ENCODE measurements at places on chromosomes 7 and 10. TPM values are rescaled to one million over a fixed set of nuclear protein-coding genes. Genes with fewer than 3 reads are reported as not detected.

FAM131B gene
- total RNA-seq = 7.0 TPM

SNX10 gene
- total RNA-seq = 3.8 TPM

COL13A1 gene
- total RNA-seq = 114 TPM

CPN1 gene
- not detected for total RNA-seq

NPVF gene
- not detected for total RNA-seq

ZCCHC24 gene
- 6.4 TPM for total RNA-seq

SRRM3 gene
- total RNA-seq = 1.4 TPM

DNA sequence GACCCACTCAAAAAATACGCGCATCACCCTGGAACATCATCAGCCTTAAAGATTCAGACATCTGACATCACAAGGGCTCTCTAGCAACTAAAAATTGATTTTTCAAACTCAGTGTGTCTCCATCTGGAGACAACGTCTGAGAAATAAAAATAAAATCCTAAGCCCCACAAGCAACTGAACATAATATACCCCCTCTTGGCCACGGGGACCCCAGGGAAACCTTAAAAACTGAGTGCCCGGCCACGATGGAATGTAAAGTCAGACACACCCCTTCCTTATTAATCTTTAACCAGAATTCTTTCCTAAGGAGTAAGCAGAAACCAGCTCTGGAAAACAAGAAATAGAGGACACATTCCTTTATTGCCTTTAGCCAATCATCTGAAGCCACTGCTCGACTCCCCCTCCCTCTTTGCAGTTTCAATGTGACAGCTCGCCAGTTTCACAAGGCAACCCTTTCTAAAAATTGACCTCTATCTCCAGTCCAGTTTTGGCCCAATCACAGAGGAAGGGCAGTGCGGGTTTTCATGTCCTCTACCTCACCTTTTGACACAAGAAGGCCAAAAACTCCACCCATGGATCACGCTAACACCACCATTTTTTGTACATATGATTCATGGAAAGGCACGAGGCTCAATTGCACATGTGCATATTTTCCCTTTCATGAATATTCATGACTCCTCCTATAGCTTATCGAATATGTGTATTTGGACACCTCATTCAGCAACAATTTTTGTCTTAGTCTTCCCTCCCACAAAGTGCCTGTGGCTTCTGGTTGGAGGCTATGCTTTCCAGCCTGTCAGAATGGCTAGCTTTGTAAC is 24.2 kb downstream of the IFIT3 start:
- DNase-seq = peak; percentile 88

- peak; percentile 52 for DNase-seq
Observed at GRCh38 chr10:87092861-87093631, 1.6 kb downstream of the GLUD1 start.

- DNase-seq = peak; percentile 41
Observed at GRCh38 chr10:109019001-109019424, 904.3 kb downstream of the XPNPEP1 start.

- no peak for DNase-seq
Observed at GRCh38 chr7:136036336-136036735, 59.2 kb upstream of the MTPN start.

GRCh38 chr10:6542999-6543430 is 37.1 kb downstream of the PRKCQ start:
- no peak for DNase-seq

DNA sequence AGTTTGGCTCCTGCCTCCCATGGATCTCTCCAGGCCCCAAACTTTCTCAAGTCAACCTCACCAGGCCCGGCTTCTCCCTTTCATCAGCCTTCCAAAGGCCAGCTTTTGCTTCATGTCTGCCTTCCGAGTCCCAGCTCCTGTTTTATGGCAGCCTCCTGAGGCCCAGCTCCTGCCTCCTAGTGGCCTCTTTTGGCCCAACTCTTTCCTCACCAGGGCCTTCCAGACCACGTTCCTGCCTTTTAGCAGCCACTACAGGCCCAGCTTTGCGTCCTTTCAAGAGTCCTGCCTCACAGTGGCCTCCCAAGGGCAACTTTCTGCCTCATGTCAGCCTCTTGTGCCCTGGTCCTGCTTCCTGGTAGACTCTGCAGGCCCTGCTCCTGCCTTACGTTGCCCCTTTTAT is 15.3 kb upstream of the TMEM248 start:
- peak; percentile 23 for DNase-seq

DNA sequence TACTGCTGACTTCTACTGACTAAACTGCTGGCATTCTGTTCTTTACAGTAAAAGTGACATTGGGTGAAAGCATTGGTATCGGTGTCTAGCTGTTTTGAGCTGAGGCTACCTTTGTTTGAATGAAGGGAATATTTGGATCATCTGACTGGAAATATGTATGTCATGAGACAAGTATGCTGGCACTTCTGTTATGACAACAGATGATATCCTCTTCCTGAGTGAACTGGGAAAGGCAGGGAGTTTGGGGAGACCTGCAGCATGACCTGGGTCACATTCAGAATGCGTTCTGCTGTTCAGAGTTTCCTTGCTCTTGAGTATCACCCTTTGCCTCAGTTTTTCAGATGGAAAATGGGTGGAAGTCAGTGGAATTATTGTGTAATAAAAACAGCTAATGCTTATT is 81.8 kb downstream of the PLCE1 start:
- DNase-seq = no peak

DNA sequence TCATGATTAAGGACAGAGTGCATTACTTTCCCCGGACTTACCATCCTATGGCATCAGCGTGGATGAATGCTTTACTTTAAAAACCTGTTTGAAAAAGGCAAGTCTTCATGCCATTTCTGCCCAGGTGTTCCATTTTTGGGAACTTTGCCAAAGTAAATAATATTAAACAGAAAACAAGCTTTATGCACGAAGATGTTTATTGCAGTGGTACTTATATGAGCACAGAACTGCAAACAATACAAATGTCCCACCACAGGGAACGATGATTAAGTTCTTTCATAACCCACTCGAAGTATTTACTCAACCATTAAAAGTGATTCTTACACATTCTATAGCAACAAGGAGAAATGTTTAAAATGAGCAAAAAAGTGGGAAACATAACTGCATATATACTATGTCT is 109.7 kb upstream of the GDF10 start:
- no peak for DNase-seq

GRCh38 chr7:133709036-133709880 is 417.9 kb upstream of the LRGUK start:
- no peak for DNase-seq

GRCh38 chr7:47945261-47946015 is 2.8 kb downstream of the PKD1L1 start:
- peak; percentile 53 for DNase-seq

- peak; percentile 44 for DNase-seq
Observed at GRCh38 chr10:101301111-101301731, 52.7 kb upstream of the BTRC start.

GRCh38 chr7:37391791-37392672 is 56.6 kb downstream of the ELMO1 start:
- no peak for DNase-seq

DNA sequence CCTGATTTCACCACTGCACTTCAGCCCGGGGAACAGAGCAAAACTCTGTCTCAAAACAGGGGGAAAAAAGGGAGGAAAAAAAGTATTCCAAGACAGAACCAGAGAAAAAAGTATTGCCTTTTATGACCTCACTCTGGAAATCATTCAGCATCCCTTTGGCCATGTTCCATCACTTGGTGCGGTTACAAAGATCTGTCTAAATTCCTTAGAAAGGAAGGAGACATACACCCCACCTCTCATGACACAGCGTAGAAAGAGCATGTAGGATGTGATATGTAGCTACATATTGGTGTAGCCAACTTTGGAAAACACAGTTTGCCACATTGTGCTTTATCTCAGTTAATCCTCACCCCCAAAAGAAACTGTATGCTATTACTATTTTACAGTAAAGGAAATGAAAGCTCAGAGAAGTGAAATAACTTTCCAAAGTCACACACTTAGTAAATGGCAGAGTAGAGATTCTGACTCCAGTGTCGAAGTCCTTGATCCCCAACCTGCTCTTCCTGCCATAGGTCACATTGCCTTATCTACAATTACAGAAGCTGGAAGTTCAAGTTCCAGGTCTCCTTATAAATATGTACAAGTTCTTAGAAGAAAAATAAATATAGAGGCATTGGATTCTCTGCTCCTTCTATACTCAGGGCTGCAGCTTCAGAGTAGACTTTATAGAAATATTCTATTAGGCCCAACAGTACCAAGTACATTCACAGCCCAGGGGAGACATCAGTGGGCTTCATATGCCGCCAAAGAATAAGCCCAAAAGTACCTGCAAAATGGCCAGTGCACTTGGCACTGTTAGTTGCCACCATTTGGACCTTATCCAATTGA is 91.6 kb upstream of the KMT2E start:
- DNase-seq = peak; percentile 12

DNA sequence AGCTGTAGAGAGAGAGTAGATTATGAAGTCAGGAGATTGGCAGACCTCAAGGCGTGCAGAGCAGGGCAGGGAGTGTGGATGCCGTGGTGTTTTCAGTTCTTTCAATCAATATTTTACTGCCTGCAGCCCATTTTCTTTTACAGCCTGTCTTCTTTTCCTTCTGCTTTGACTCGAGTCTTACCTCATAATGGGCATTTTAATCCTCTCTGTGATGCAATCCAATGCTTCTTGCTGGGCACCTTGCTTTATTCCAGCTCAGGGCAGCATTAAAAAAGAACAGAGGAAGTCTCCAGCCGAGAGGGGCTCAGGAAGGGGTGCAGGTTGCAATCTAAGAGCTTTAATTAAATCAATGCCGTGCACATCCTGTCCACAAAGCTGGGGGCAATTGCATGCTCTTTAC is 839.0 kb downstream of the LRMDA start:
- DNase-seq = no peak

DNA sequence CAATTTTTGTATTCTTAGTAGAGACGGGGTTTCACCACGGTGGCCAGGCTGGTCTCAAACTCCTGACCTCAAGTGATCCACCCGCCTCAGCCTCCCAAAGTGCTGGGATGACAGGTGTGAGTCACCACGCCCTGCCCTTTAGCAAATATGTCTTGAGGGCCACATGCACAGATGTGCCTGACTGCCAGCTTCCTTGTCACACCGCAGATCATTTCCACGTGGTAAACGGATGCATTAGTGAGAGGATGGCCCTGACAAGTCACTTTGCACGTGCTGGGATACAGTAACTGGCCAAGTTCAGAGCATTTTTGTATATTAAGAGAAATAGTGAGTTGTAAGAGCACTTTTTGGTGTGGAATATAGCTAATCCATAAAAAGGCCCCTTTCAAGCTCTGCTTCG is 44.3 kb upstream of the FAM180A start:
- no peak for DNase-seq

DNA sequence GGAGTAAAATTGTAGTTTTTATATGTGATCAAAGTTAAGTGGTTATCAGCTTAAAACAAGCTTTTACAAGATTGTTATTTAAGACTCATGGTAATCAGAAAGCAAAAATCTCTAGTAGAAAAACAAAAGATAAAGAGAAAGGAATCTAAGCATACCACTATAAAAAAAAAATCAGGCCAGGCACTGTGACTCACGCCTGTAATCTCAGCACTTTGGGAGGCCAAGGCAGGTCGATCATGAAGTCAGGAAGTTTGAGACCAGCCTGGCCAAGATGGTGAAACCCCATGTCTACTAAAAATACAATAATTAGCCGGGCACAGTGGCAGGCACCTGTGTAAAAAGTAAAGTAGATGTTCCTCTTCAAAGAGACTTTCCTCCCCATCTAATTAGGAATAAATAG is 265.9 kb upstream of the NRP1 start:
- DNase-seq = peak; percentile 51

GRCh38 chr10:128902031-128902710 is 564.9 kb upstream of the MGMT start:
- DNase-seq = no peak

- no peak for DNase-seq
Observed at GRCh38 chr10:60960913-60961312, 16.9 kb upstream of the RHOBTB1 start.
